ENCODE measurements at places on chromosomes 1 and 21.

DNA sequence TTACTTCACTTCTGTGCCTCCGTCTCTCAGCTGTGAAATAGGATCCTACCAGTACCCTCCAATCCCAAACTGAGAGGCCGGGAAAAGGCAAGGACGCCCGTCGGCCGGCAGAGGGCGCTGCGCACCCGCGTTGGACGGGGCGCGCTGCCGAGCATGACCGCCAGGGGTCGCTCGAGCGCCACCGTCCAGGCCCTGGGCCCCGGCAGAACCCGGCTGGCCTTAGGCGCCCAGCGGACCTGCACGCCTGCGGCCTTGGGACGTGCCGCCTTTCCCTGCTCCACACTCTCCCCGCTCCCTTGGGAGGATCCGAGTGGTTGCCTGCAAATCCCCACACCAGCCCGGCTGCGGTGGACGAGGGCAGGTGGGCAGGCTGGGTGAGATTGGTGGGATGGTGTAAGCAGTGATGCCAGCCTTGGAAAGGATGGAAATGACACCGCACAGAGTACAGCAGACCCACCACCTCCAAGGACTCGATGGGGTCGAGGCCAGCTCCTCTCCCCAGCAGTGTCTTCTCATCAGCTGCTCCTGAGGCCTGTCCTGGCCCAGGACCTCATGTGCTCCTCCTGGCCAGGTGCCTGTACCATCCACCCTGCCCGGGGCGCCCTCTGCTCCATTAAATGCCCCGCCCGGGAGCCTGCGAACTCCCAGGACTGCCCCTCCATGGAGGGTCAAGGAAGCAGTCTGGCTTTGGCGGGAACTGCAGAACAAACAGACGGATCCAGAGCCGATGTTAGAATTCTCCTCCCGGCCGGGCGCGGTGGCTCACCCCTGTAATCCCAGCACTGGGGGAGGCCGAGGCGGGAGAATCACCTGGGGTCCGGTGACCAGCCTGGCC, 47.4 kb upstream of the LBR start:
- H3K27ac ChIP-seq, result no peak overlapping the region
- DNase-seq, result peak; percentile 85
- no peaks in the 10 kb centered on the region for H3K36me3 ChIP-seq
- H3K4me1 ChIP-seq, result peaks cover 11% of the 10 kb centered on the region
- H3K27me3 ChIP-seq, result no peaks in the 10 kb centered on the region
- no peak overlapping the region for H3K4me3 ChIP-seq

DNA sequence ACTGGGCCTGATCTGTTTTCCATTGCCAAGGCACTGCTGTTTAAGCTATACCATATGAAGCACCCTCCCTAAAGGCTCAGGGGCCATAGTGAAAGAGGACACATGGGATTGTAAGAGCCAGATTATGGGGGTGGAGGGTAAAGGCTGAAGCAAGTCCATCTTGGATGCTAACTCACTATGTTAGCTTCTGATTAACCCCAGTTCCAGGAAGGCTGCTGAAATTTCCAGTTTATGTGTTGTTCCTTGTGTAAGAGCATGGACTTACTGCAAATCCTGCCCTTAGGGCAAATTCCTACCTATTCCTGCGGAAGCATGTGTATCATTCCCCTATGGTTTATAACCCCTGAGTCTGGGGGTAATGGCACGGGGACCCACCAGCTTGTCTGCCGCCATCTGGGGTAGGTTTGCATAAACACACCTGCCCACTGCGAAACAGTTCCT, 91.8 kb upstream of the SERBP1 start:
- H3K27ac ChIP-seq, result no peak overlapping the region
- no peaks in the 10 kb centered on the region for H3K4me1 ChIP-seq
- no peak for DNase-seq
- H3K4me3 ChIP-seq, result no peak overlapping the region

DNA sequence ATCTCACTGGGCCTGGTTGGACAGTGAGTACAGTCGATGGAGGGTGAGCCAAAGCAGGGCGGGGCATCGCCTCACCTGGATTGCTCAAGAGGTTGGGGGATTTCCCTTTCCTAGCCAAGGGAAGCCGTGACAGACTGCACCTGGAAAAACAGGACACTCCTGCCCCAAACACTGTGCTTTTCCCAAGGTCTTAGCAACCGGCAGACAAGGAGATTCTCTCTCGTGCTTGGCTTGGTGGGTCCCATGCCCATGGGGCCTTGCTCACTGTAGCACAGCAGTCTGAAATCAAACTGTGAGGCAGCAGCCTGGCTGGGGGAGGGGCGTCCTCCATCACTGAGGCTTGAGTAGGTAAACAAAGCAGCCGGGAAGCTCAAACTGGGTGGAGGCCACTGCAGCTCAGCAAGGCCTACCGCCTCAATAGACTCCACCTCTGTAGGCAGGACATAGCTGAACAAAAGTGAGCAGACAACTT, 11.3 kb downstream of the C1orf105 start:
- no peaks in the 10 kb centered on the region for H3K27me3 ChIP-seq
- DNase-seq, result no peak
- H3K4me1 ChIP-seq, result no peaks in the 10 kb centered on the region
- no peak overlapping the region for H3K4me3 ChIP-seq

GRCh38 chr1:41827991-41828570, 90.6 kb downstream of the HIVEP3 start:
- H3K4me1 ChIP-seq, result no peaks in the 10 kb centered on the region
- H3K4me3 ChIP-seq, result no peak overlapping the region
- H3K27me3 ChIP-seq, result no peaks in the 10 kb centered on the region
- no peak overlapping the region for H3K27ac ChIP-seq

- no peaks in the 10 kb centered on the region for H3K36me3 ChIP-seq
- H3K27ac ChIP-seq, result no peak overlapping the region
- peaks cover 15% of the 10 kb centered on the region for H3K4me1 ChIP-seq
These were observed 34.5 kb upstream of the ACTRT2 start for GRCh38 chr1:2986549-2987305.

DNA sequence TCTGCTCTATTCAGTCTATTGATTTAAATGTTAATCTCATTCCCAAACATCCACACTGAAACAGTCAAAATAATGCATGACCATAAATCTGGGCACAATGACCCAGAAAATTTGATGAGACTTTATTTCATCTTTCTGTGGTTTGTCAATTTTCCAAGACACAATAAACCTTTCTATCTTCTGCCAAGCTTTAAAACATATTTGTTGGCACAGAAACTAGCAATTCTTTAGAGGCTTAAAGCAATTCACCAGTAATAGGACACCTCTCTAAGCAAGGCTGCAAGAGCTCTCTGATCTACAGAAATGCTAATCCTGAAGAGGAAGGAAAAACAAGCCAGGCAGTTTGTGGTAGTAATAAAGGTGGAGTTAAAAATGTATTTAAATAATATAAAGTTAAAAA, 113.7 kb downstream of the FCRL5 start:
- H3K27ac ChIP-seq, result no peak overlapping the region
- no peaks in the 10 kb centered on the region for H3K27me3 ChIP-seq
- no peak for DNase-seq
- no peaks in the 10 kb centered on the region for H3K4me1 ChIP-seq

GRCh38 chr1:65421351-65422025, 1.0 kb downstream of the LEPR start:
- H3K4me3 ChIP-seq, result peak overlapping the region; percentile 75
- DNase-seq, result no peak
- no peaks in the 10 kb centered on the region for H3K27me3 ChIP-seq
- peaks cover 32% of the 10 kb centered on the region for H3K4me1 ChIP-seq
- H3K36me3 ChIP-seq, result peaks cover 13% of the 10 kb centered on the region

DNA sequence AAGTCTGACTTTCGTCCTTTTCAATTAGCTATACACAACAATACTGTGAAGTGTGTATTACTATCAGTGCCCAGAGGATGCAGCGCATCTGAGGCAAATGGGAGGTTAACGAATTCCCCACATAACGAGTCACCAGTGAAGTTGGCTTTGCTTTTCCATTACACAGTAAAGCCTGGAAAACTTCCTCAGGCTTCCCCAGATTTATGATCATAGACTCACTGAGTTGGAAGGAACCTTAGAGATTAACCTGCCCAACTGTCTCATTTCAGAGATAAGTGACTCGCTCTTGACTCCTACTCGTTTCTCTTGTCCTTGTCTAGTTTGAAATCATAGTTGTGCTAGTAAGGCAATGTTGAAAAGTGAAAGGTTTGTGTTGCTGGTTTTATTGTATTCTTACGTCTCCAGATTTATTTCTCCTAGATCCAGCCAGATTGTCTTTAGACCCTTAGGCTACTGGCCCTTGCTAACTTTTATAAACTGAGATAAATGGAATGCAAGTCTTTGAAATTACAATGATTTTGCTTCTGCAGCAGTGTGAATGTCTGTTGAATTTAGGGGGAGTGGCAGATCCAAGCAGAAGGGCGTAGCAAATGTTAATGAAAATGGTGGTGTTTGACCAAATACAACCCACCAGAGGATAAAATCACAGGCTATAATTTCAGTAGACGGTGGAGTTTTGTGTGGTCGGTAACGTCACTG, 17.3 kb downstream of the S1PR1 start:
- H3K4me3 ChIP-seq, result no peak overlapping the region
- no peaks in the 10 kb centered on the region for H3K27me3 ChIP-seq
- H3K36me3 ChIP-seq, result no peaks in the 10 kb centered on the region
- no peak overlapping the region for H3K27ac ChIP-seq

DNA sequence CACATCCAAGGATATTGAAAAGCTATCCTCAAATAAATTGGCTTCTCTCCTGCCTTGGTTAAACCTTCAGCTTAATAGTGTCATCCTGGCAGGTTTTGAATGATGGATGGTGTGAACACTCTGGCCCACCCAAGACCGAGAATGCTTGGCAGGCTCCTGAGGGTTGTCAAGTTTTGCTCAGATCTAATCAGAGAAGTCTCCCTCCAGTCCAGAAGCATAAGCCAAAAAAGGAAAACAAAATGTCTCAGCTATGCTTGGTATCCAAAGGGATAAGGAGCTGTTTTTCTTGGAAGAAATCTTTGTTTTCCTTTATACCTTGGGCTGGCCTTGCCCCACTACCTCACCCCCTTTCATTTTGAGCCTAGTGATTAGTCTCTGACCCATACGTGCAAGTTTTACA, 172.7 kb downstream of the CRB1 start:
- no peak overlapping the region for H3K27ac ChIP-seq
- no peak overlapping the region for H3K4me3 ChIP-seq
- no peaks in the 10 kb centered on the region for H3K36me3 ChIP-seq

DNA sequence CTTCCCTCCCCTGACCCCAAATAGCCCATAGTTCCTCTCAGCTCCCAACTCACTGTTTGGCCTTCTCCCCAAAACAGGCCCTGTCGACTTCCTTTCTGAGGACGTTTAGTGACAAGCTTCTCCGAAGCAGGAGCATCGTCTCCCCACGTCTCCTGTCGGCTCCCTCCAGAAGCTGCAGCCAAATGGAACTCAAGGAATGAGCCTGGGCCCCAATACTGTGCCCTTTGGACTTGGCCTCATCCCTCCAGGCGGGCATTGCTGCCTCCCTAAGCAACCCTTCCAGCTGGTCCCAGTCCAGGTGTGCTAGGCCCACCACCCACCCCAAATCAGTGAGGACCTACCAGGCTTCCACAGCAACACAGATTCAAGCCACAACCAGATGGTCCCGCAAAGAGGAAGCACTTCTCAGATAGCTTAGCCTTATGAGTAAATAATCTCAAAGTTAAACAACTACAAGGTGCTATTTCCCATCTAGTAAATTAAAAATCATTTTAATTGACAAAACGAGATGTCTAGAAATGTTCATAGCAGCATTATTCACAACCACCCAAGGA, 33.0 kb downstream of the ACOT7 start:
- H3K27me3 ChIP-seq, result no peaks in the 10 kb centered on the region
- no peaks in the 10 kb centered on the region for H3K36me3 ChIP-seq
- H3K4me3 ChIP-seq, result no peak overlapping the region
- peak overlapping the region; percentile 70 for H3K27ac ChIP-seq
- no peak for DNase-seq

GRCh38 chr21:25822981-25823380, 88.2 kb downstream of the GABPA start:
- H3K27ac ChIP-seq, result no peak overlapping the region
- no peaks in the 10 kb centered on the region for H3K4me1 ChIP-seq
- no peak for DNase-seq
- no peaks in the 10 kb centered on the region for H3K36me3 ChIP-seq

DNA sequence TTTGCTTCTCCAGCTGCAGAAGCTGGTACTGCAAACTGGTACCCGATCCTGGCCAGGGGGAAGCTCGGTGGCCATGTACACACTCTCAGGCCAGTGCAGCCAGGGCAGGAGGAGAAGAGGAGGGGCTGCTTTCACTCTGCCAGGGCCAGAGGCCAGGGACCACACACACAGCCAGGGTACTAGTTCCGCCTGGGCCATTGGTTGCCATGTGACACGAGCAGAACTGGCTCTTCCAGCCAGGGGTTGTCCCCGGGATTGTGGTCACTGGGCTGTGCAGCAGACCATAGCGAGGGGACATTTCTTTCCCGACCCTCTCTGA, 3.7 kb upstream of the SHISAL2A start:
- no peak overlapping the region for H3K4me3 ChIP-seq
- no peak overlapping the region for H3K27ac ChIP-seq
- H3K4me1 ChIP-seq, result peaks cover 3% of the 10 kb centered on the region
- H3K27me3 ChIP-seq, result no peaks in the 10 kb centered on the region

GRCh38 chr1:86155807-86156565, 586 bp downstream of the COL24A1 start:
- DNase-seq, result no peak
- no peak overlapping the region for H3K27ac ChIP-seq
- H3K4me3 ChIP-seq, result peak overlapping the region; percentile 40

DNA sequence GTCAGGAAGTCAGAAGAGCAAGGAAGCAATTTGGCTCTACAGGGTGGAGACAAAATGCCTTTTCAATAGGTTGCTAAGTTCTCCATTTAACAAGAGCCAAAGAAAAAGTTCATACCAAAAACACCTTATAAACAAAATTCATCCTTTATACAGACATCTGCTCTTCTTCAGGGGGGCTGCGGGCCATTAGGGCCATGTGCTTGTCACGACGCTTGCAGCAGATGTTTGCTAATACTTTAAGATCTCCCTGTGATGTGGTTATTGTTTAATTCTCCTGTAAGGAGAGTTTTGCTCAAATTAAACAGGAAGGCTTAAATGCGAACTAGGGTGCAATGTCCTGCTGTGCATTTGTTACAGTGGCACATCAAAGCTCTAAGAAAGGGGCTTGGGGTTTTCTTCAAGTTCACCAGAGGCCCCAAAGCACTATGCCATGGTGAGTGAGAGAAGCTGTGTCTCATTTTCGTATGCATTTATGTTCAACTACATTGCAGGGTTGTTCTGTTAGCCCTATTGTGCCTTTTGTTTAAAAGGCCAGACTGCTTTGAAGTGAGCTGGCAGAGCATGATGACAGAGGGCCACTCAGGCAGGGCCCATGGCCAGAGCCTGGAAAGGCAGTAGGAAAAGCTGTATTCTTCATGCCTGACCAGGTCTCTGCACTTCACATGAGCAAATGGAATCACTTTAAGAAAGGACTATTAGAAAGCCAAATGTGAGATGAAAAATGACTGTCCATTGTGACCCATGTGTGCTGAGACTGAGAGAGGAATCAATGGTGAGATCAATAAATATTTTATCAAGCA, 24.8 kb upstream of the NTPCR start:
- no peaks in the 10 kb centered on the region for H3K4me1 ChIP-seq
- H3K27me3 ChIP-seq, result no peaks in the 10 kb centered on the region
- H3K36me3 ChIP-seq, result no peaks in the 10 kb centered on the region
- no peak for DNase-seq
- H3K27ac ChIP-seq, result no peak overlapping the region
- H3K4me3 ChIP-seq, result no peak overlapping the region

Data from tibial artery (tissue), 4 donors.